ENCODE measurements at places on chromosomes 1 and 21.

DNA sequence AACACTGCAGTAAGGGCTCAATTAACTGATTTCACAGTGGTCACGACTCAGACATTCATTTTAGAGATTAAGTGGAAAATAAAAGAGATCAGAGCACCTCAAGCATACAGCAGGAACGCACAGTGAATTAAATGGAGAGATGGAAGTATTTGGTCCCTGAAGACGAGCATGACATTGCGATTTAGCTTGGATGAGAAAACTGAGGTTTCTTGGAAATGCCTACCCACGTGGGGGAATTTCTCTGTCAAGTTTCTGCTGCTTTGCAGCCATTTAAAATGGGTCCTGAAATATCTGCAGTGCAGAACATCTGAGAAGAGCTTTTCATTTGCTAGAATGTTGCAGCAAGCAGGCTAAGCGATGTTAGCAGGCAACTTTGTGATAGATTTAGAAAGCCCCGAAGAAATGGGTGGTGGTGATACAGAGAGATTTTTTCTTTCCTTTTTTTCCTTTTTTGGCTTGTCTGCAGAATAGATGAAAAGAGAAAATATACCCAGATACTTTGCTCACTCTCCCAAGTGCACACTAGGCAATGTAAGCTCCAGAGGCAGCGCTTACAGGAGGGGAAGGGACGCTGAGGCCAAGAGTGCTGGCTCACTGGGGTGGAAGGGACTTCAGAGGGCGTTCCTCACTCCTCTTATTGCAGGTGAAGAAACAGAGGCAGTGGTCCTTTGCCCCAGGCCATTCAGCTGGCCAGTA is 258.0 kb downstream of the KCNJ6 start:
- no peak for DNase-seq

- no peak for DNase-seq
Measured at GRCh38 chr1:78919150-78919549, 87.4 kb downstream of the ADGRL4 start.

GRCh38 chr21:14866859-14867765 is 197.7 kb downstream of the NRIP1 start:
- peak; percentile 64 for DNase-seq

GRCh38 chr1:210901981-210902770 is 231.8 kb downstream of the KCNH1 start:
- no peak for DNase-seq

DNA sequence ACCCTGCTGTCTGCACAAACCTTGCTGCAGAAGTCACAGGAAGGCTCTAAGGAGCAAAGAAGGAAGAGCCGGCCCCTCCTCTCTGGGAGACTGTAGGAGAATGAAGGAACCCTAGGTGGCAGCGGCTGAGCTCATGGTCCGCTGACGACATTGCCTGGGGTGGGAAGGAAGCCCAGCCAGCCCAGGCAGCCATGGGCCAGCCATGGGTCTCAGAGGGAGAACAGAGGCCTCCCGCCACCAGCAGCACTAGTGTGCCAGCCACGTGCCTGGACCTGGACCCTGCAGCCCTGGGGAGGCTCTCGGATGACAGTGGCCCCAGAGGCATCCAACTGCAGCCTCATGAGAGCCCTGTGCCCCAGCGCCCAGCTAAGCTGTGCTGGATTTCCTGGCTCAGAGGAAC is 49.2 kb upstream of the POFUT2 start:
- no peak for DNase-seq

DNA sequence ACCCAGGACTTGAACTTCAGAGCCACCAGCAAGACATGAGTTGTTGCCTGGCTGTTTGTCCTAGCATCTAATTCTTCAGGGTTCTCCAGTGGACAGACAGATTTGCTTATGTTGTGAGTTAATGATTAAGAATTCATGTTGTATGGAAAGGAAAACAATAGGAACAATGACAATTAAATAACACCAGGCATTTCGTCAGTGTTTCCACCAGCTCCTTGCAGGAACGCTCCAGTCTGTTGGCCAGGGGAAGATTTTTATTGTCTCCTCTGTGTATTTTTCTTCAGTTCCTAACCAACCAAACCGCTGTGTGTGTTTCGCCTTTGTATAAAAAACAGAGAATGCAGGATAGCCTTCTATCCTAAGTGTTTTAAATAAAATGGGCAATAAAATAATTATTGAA is 64.4 kb upstream of the PTGFR start:
- no peak for DNase-seq

GRCh38 chr1:203272633-203273205 is 32.6 kb upstream of the BTG2 start:
- no peak for DNase-seq

DNA sequence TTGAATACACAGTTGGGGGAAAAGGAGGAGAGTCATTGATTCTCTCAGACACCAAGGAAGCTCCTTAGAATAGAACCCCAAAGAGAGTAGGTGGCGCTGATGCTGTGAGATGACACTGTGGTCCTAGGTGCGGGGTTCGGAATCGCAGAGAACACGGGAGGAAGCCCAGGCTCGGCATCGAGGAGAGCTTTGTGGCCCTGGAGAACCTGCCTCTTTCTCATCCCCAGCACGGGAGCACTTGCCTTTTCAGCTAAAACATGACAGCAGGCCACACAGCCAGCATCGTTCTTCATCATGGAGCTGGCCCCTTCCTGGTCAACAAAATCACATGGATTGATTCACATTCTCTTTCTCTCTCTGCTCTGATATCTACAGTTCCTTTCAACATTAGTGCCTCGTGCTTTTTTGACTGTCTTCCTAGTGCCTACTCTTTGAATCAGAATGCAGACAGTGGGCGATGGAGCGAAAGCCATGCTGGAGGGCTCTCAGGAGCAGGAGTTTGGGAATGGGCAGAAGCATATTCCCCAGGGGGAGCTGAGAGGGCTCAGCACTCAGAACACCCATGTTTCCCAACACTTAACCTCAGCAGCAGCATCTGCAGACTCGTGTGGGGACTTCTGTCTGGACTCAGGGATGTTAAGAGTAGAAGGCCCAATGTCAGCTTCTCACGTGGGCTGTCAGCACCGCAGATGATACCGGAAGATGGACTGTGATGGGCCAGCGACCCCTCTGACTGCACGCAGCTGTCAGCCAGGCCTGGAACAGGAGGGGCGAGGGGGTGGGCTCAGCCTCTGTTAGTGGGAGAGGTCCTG is 539.4 kb downstream of the KIF26B start:
- DNase-seq: no peak

DNA sequence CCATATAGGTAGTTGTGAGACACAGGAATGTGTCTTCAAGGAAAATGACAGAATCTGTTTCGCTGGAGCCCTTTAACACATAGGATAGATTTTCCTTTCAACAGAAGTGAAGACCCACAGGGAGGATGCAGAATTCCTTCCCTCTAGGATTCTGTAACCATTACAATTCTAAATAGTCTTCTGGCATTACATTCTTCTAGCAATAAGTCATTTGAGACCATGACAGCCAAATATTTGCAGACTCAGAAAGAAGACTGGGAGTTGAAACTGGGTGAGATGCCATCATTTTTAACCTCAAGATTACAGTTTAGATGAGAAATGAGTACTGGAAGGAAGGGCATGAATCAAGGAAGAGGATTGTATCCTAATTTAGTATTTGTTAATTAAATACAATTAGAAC is 61.6 kb downstream of the ZBTB18 start:
- no peak for DNase-seq

DNA sequence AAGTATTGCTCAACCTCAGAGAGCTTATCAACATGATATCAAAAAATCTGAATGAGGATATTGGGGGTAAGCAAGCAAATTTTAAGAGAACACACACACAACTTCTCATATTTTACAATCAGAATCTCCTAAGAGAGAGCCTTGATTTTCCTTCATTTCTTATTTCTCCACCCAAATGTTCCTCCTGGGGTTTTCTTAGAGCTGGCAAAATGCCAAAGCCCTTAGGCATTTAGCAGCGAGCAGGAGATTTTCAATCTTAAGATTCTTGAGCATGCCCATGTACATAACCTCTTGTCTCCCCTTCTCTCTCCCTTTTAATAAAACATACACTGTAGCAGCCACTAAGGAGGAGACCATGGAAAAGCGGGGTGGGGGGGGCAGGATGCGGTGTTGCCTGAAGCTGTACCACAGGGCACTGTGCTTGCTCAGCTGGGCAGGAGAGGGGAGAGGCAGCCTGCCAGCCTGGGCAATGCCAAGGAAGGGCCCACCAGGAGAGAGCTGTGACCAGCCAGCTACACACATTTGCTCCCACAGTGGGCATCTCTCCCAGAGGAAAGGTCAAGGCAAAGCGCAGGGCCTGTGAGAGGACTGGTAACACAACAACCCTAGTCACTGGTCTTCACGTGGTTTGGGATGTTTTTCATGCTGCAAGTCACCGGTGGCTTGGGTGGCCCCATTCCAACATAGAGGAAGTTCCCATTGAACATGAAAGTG is 4.3 kb downstream of the BRINP2 start:
- no peak for DNase-seq

DNA sequence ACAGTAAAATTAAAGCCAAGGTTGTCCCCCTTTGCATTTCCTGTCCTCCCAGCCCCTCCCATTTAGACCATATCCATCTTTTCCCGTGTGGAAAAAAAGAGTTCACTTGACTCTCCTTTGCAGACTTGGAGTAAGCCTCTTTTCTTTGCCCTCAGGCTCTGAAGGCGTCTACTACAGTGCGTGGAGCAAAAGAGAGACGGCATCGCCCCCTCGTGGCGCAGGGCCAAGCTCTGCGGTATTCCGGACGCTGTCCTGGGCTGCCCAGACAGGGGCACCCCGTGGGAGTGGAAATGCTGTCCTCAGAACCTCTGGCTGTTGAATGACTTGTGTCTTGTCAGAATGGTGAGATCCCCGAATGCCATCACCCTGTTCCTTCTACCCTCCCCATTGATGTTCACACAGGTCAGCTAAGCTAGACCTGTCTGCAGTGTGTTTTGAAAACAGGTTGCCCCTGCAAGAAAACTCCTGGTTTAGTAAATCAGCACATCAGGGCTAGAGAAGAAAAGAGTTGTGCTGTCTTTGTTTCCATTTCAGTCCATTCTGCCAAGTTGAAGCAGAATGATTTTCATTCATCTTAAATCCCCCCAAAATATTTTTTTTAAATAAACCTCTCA is 12.3 kb upstream of the GJA8 start:
- peak; percentile 53 for DNase-seq

GRCh38 chr1:226370144-226370923 is 37.6 kb downstream of the PARP1 start:
- no peak for DNase-seq

DNA sequence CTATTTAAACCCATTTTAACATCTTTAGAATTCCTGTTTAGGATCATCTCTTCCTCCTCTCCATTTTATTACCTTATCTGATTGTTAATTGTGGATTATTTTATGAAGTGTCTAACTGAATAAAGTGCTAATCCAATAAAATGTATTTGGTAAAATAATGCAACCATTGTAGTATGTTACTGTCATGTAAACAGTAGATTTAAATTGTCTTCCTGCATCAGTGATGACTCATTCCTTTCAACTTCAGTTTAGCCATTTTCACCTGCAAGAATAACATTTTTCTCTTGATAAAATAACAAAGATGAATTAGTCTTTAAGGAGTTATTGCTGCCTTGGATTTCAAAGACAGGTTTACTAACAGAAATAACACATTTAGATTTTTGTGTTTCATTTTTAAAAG is 5.4 kb downstream of the PPP2R5A start:
- peak; percentile 21 for DNase-seq

DNA sequence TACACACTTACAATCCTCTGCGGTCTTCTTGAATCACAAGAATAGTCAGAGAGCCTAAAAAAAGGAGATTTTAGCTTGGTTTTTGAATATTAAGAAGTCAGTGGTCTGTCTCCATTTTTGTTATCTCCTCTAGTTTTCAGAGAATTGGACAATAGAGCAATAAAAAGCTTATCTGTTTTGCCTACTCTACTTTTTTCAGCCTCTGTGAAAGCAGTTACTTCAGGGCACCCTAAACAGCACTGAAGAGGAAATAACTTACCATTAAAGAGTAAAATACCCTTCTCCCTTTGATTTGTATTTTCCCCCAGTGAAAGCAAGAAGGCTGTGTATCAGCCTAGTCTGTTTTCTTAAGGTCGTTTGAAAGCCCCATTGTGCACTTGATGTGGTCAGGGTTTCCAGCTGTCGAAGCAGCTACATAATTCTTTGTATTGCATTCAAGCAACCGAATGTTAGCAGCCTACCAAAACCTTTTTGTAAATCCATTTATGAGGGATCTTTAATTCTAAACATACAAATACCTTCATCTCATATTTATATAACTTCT is 1.0 kb downstream of the NTMT2 start:
- DNase-seq: no peak

- no peak for DNase-seq
Measured at GRCh38 chr1:246280551-246280950, 226.5 kb downstream of the SMYD3 start.

- DNase-seq: no peak
Measured at GRCh38 chr1:59520827-59521418, 224.0 kb downstream of the FGGY start.

DNA sequence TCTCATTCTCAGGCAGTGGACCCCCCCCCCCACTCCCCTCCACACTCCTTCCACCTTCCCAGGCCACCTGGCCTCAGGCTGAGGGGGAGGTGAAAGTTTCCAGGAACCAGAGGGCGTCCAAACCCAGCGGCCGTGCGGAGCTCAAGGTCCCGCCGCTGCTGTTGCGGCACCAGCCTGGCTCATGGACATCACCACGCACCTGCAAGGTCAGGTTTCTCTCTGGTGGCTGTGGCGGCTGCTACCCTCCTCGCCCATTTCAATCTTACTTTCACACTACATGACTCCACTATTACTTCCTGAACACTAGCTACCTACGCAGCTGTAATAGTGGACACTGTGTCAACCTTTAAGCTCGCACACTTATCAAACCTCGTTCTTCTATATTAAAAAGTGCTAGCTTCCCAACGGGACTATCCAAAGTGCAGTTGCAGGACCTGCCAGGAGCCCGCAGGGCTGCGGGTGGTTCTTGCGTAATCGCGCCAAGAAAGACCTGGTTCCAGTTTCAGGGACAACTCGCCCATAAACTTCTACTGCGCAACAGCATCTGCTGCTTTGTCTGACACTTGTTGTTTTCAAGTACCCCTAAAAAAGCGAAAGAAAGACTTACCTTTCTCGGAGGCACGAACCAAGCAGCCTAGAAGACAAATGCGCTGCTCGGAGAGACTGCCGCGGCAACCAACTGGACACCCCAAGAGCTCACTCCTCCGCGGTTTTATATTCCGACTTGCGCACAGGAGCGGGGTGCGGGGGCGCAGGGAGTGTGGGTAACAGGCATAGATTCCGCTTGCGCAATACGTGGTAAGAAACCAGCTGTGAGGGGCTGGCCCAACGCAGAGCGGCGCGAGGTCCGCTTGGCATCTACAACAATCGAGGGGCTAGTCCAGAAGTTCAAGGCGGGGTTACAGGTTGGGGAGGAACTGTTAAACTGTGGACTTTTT is at the start of gene DIRAS3:
TSS of gene DIRAS3 (minus strand) at position 687 of the 938 bp plus-strand sequence. CDS start 3,330 bp downstream, outside the sequence.
- DNase-seq: no peak

- DNase-seq: no peak
Measured at GRCh38 chr1:25893116-25893515, 13.1 kb downstream of the STMN1 start.
